Activated T-helper 2 cell treated with anti-CD3 and anti-CD28 coated beads, Interferon-gamma antibody, Interleukin-2, Interleukin-4, amounts not matched to agents 10 μg/mL and 5 μg/mL and 100 μg/mL, durations not matched to agents 14 hours and 24 hours and 36 hours (primary cell): ENCODE measurements at places on chromosomes 3 and 15. TPM values are rescaled to one million over a fixed set of nuclear protein-coding genes. Genes with fewer than 3 reads are reported as not detected.
A peak's percentile ranks its signal among the peaks of the same experiment; 100 is the strongest.

Gene AAGAB
- total RNA-seq: 35.8 and 41.3 TPM in 2 replicates

Gene GOLGA8S
- 0.16 and 0.39 TPM in 2 replicates for total RNA-seq

Gene NR2C2
- 48.2 and 48.3 TPM in 2 replicates for total RNA-seq

DNA sequence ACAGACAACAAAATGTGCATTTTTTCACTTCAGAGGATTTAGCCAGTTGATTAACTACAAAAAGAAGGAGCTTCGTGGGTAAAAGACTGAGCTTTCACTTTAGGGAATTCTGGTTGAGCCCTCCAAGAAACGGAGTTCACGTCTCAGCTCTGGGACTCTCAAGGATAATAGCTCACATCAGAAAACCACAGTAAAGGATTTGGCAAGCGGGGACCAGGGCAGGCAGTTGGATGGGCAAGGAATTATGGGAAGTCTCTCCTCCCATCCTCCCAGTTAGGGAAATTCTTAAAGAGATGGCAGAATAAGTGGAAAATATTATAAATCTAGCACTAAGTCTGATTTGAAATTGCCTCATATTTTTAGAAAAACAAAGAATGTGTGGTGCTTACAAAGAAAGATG lies 188.3 kb upstream of the EOMES start:
- H3K27ac ChIP-seq: no peak overlapping the region
- peaks cover 2% of the 10 kb centered on the region for H3K4me1 ChIP-seq
- DNase-seq: no peak
- H3K36me3 ChIP-seq: no peaks in the 10 kb centered on the region

Gene CPB1
- total RNA-seq: not detected in 2 replicates

Gene CNTN3
- not detected in 2 replicates for total RNA-seq

Gene RAB8B
- 214 TPM in 2 replicates for total RNA-seq

DNA sequence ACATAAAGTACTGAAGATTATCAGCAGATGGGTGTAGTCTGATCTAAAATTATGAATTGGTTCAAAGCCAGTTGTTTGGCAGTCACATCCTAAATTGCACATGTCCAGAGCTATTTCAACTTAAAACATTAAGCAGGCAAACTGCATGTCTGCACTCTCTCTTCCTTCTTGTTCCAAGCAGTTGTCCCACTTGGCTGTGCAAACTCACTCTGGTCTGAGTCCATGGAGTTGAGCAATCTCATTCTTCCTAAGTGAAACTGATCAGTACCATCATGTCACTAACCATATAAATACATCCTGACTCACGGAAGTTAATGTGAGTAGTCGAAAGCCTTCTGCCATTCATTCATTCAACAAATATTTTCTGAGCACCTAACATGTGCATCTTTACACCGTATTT lies 353.0 kb downstream of the ROBO1 start:
- no peaks in the 10 kb centered on the region for H3K4me1 ChIP-seq
- H3K27me3 ChIP-seq: no peaks in the 10 kb centered on the region
- no peak overlapping the region for H3K4me3 ChIP-seq
- no peak for DNase-seq

GRCh38 chr3:155112661-155113389 lies 32.7 kb downstream of the MME start:
- peaks cover 1% of the 10 kb centered on the region for H3K27me3 ChIP-seq
- H3K27ac ChIP-seq: no peak overlapping the region
- H3K4me1 ChIP-seq: peaks cover 5% of the 10 kb centered on the region
- no peak for DNase-seq
- H3K36me3 ChIP-seq: no peaks in the 10 kb centered on the region

GRCh38 chr3:140062461-140062860 lies 127.5 kb downstream of the CLSTN2 start:
- no peak overlapping the region for H3K27ac ChIP-seq
- no peaks in the 10 kb centered on the region for H3K27me3 ChIP-seq
- no peak overlapping the region for H3K4me3 ChIP-seq
- DNase-seq: no peak
- no peaks in the 10 kb centered on the region for H3K4me1 ChIP-seq
- no peaks in the 10 kb centered on the region for H3K36me3 ChIP-seq

DNA sequence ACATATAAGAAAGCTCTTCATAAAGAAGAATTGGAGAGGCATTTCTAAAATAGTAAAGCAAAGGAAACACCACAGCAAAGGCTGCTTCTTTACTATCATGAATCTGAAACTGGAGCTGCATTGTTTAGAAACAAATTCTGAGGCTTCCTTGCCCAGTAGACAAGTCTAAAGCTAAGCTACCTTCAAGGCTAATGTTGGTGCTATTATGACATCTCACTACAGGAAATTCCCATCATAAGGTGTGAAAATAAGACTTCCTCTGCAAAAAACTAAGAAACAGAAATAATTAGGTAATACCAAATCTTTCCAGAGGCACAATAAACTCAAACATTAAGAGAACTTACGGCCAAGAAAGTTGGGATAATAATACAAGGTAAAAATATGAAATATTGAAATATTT lies 89.9 kb upstream of the P3H2 start:
- H3K27ac ChIP-seq: no peak overlapping the region
- H3K36me3 ChIP-seq: no peaks in the 10 kb centered on the region
- no peak overlapping the region for H3K4me3 ChIP-seq
- no peak for DNase-seq

DNA sequence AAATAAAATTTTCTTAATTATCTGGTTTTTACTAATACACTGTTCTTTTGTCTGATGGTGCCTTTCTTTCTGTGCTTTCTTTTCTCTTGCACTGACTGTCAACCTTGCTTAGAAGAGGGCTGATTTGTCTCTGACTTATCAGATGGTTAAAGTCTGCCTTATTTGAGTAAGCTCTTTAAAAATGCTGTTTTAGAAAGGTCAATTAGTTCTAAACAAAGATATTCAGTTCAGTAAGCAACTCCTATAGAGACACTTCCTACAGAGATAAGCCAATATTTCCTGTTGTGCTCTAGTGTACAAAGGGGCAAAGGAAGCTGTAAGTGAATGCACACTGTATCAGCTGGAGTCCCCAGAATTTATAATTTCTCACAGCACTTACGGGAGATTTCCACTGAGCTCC lies 153.4 kb upstream of the TSPAN3 start:
- no peak for DNase-seq
- no peak overlapping the region for H3K27ac ChIP-seq
- no peak overlapping the region for H3K4me3 ChIP-seq

DNA sequence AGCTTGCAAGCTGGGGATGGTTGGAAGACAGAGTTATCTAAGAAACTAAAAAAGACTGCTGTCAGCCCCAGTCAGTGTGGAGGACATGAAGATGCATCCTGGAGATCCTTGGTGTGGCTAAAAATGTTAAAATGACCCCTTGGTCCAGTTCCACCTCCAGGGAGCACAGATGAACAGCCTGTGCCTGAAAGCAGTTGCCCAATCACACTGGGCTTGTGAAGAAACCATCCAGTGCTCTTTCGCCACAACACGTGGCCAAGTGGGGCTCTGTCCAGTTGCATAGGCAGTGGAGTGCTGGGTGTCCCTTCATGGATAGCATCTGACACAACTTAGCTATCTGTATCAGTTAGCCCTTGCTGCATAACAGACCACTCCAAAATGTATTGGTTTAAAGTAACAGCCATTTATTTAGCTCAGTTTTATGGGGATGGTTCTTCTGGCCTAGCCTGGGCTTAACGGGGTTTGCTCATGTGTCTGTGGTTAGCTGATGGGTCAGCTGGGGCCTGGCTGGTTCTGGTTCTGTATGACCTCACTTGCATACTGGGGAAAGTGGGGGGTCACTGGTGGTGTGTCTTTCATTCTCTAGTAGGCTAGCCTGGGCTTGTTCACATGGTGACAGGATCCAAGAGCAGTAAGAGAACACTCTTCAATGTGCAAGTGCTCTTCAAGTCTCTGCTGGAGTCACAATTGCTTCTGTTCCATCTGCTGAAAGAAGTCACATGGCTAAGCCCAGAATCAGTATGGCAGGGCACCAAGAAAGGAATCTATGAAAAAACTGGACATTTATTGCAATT lies 226.2 kb downstream of the PDCD6IP start:
- H3K4me3 ChIP-seq: no peak overlapping the region
- H3K36me3 ChIP-seq: no peaks in the 10 kb centered on the region
- peaks cover 2% of the 10 kb centered on the region for H3K4me1 ChIP-seq
- H3K27ac ChIP-seq: no peak overlapping the region
- H3K27me3 ChIP-seq: peaks cover 9% of the 10 kb centered on the region

- no peaks in the 10 kb centered on the region for H3K36me3 ChIP-seq
- H3K4me3 ChIP-seq: no peak overlapping the region
- DNase-seq: no peak
- no peak overlapping the region for H3K27ac ChIP-seq
- no peaks in the 10 kb centered on the region for H3K4me1 ChIP-seq
These were observed 20.4 kb upstream of the PARL start for GRCh38 chr3:183904833-183905780.

DNA sequence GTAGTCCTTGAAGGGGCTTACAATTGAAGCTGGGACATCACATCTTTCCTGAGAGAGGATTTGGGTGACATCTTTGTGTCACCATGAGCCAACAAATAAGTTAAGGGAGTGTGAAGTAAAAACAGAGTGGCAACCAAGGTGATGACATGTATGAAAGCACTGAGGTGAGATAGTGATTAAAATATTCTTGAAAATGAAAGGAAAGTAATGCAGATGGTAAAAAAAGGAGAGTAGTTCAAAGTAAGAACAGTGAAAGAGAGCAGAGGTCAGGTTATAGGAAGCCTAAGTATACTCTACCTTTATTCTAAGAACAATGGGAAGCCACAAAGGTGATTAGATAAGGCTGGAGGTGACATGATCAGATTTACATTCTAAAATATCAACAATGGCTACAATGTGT lies 486.1 kb downstream of the DIPK2A start:
- no peak overlapping the region for H3K27ac ChIP-seq
- DNase-seq: no peak
- H3K36me3 ChIP-seq: no peaks in the 10 kb centered on the region

DNA sequence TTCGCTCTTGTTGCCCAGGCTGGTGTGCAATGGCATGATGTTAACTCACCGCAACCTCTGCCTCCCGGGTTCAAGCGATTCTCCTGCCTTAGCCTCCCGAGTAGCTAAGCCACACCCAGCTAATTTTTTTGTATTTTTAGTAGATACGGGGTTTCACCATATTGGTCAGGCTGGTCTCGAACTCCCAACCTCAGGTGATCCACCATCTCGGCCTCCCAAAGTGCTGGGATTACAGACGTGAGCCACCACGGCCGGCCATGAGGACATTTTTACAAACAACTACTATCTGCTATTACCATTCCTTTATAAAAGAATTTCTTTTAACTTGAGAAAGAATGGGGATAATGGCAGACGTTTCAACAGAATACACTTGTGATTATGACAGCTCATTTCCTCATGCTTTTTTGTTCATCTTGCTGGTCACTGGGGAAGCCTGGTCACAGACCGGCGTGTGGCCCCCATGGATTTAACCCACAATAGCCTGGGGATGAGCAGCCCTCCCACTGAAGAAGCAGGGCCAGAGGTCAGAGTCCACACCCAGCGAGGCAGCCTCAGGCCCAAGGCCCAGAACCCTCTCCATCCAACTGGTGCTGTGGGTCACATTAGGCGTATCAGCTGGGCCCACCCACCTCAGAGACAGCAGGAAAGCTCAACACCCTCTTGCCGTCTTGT lies 112.0 kb downstream of the LIPC start:
- no peak overlapping the region for H3K27ac ChIP-seq
- DNase-seq: no peak
- no peaks in the 10 kb centered on the region for H3K27me3 ChIP-seq
- no peak overlapping the region for H3K4me3 ChIP-seq

- no peaks in the 10 kb centered on the region for H3K36me3 ChIP-seq
- H3K4me3 ChIP-seq: no peak overlapping the region
- no peak for DNase-seq
- peak overlapping the region; percentile 42 for H3K27ac ChIP-seq
- no peaks in the 10 kb centered on the region for H3K27me3 ChIP-seq
These were observed 23.1 kb upstream of the HERC1 start for GRCh38 chr15:63856711-63857460.

Gene TF
- 0.11 and 0.25 TPM in 2 replicates for total RNA-seq

Gene GPR149
- not detected in 2 replicates for total RNA-seq

- H3K4me3 ChIP-seq: peak within 1 kb of the TSS; percentile 83
- H3K4me1 ChIP-seq: peaks cover 14% of the 10 kb centered on the region
- peaks cover 3% of the 10 kb centered on the region for H3K36me3 ChIP-seq
- H3K27me3 ChIP-seq: peaks cover 58% of the 10 kb centered on the region
- DNase-seq: peak; percentile 29
- H3K27ac ChIP-seq: peak within 1 kb of the TSS; percentile 48
These were observed at the start of gene PFN2 for GRCh38 chr3:149970716-149971402. Gene PFN2, minus strand, starts transcription at chr3:149970895. Its CDS starts 39 bp downstream, at chr3:149970856.

- no peak for DNase-seq
- H3K27ac ChIP-seq: no peak overlapping the region
- H3K36me3 ChIP-seq: peaks cover 35% of the 10 kb centered on the region
- peaks cover 10% of the 10 kb centered on the region for H3K4me1 ChIP-seq
These were observed 28.7 kb downstream of the PFN2 start for GRCh38 chr3:149941946-149942345.

GRCh38 chr3:15851735-15852134 lies 54.0 kb upstream of the ANKRD28 start:
- H3K36me3 ChIP-seq: peaks cover 39% of the 10 kb centered on the region
- no peak overlapping the region for H3K4me3 ChIP-seq
- peaks cover 11% of the 10 kb centered on the region for H3K4me1 ChIP-seq
- H3K27ac ChIP-seq: no peak overlapping the region
- DNase-seq: no peak

Gene ASB7
- total RNA-seq: 18.0 and 19.9 TPM in 2 replicates

DNA sequence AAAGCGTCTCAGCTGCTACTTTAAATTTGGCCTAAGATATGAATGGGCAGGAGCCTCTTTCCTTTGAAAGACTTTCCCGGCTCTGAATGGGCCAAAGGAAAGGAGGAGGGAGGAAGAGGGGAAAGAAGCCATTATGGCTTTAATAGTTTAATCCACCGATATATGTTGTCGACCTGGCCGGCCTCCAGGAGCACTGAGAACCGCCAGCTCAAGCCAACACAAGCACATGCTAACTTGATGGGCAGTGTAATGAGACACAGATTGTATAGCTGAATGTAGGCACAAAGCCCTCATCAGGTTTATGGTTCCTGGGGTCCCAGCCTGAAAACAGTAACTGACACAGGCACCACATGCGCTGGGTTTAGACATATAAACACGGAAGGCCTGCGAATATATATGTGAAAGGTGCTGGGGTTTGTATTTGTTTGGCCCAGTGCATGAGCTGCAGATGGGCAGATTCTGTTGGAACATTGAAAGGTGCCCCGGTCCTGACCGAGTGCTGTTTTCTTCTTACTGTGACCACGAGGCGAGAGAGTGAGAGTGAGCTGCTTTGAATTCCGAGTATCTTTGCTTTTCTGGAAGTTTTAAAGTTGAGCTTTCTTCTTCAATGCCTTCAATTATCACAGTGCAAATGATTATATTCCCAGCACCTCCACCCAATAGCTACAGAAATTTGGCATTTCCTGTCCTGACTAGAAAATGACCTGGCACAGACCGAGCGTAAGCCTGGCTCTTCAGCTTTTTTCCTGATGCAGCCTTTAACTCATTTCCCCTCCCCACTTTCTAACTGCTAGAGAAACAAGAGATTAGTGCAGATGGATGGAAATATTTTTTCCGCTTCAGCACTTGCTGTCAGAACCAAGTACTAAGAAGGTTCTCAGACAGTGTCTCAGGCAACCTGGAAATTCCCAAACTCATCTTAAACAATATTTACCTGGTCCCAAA lies 267.3 kb downstream of the RORA start:
- no peak overlapping the region for H3K27ac ChIP-seq
- no peaks in the 10 kb centered on the region for H3K4me1 ChIP-seq
- peaks cover 9% of the 10 kb centered on the region for H3K27me3 ChIP-seq
- H3K36me3 ChIP-seq: no peaks in the 10 kb centered on the region
- H3K4me3 ChIP-seq: no peak overlapping the region

Gene CFAP91
- not detected in 2 replicates for total RNA-seq
